ENCODE measurements at places on chromosomes 11 and 22. TPM values are rescaled to one million over a fixed set of nuclear protein-coding genes. Genes with fewer than 3 reads are reported as not detected.

The MRGPRE gene
- polyA plus RNA-seq = 1.3 TPM

The OSM gene
- 0.62 TPM for polyA plus RNA-seq

The OR51B4 gene
- polyA plus RNA-seq = not detected

The OTOG gene
- polyA plus RNA-seq = 0.23 TPM

The IL18 gene
- 5.8 TPM for polyA plus RNA-seq

The TMEM151A gene
- 50.9 TPM for polyA plus RNA-seq

The ZC3H12C gene
- 10.4 TPM for polyA plus RNA-seq

The DCDC1 gene
- 3.9 TPM for polyA plus RNA-seq

The OR51T1 gene
- not detected for polyA plus RNA-seq

The WBP2NL gene
- polyA plus RNA-seq = 2.7 TPM

The IL17REL gene
- 0.36 TPM for polyA plus RNA-seq

The OR8B4 gene
- polyA plus RNA-seq = not detected

The FAM227A gene
- polyA plus RNA-seq = 9.4 TPM

The SCN2B gene
- 12.6 TPM for polyA plus RNA-seq

The RRP7A gene
- 27.8 TPM for polyA plus RNA-seq

The TRIM51 gene
- not detected for polyA plus RNA-seq

The HTR3A gene
- polyA plus RNA-seq = 0.38 TPM

The LAYN gene
- polyA plus RNA-seq = 11.8 TPM

The PIH1D2 gene
- 9.3 TPM for polyA plus RNA-seq

The PATE4 gene
- not detected for polyA plus RNA-seq

The OR8D1 gene
- not detected for polyA plus RNA-seq

The TRIM48 gene
- polyA plus RNA-seq = not detected

The KDELR3 gene
- polyA plus RNA-seq = 3.8 TPM

The RPLP2 gene
- polyA plus RNA-seq = 862 TPM

The LSP1 gene
- 2.1 TPM for polyA plus RNA-seq

The IZUMO1R gene
- polyA plus RNA-seq = 0.27 TPM

The IGLL1 gene
- 0.33 TPM for polyA plus RNA-seq

The KRTAP5-2 gene
- not detected for polyA plus RNA-seq

The ALX4 gene
- 0.43 TPM for polyA plus RNA-seq

The HOATZ gene
- 7.6 TPM for polyA plus RNA-seq

The CACNA1I gene
- polyA plus RNA-seq = 6.8 TPM

The KRTAP5-8 gene
- polyA plus RNA-seq = not detected

The TRIM34 gene
- 3.5 TPM for polyA plus RNA-seq

Measured in spinal cord (tissue), 10 donors.